Activated CD4-positive, alpha-beta T cell treated with anti-CD3 and anti-CD28 coated beads, Interleukin-2, amount 10 ng/mL, durations not matched to agents 7 days and 5 days (primary cell): ENCODE measurements at places on chromosomes 7 and 10.

DNA sequence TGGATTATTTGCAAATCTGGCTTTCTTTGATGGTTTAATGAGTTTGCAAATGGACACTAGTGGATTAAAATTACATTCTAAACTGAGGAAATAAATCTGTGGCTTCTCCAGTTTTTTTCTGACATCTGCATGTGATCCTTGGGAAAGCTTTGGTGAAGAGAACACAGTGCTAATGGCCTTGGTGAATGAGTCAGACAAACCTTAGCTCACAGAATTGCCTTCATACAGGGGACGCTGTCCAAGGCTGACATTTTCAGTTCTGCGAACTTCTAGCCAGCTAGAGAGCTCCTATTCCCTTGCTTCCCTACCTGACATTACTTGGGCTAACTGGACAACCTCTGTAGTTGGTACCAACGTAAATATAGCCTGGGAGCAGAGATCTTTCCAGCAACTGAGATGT, 21.2 kb downstream of the BMPER start:
- no peak for DNase-seq

DNA sequence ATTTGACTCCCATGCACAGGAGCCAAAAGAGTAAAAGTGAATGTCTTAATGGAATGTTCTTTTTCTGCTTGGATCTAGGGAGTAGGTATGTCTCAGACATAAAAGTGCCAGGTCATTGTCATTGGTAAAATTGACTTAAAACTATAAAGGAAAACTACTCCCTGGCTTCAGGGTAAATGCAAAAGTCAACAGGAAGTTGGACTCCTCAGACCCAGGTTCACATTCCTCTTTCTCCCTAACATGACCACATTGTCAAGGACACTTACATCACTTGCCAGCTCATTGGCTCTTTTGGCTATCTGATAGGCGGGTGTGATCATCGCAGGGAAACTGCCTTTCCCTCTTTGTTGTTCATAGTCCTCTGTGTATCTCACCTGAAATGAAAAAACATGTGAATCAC, 13.7 kb downstream of the NRAP start:
- DNase-seq, result no peak

DNA sequence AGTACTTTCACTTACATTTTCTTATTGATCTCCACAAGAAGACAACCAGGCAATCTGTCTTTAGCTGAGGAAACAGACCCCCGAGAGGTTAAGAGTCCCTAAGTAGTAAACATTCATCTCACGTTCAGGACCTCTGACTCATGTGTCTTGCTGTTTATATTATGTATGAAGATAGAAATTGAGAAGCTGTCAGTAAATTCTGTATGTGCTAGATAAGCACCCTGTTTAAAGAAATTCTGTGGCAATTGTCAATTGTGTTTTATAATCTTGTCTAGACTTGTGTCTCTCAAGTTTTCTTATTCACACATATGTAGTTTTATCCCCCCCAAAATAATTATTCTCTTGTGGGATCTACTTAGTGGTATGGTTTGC, 14.5 kb downstream of the ADK start:
- DNase-seq, result no peak

GRCh38 chr7:947391-948210, 6.9 kb downstream of the ADAP1 start:
- no peak for DNase-seq

DNA sequence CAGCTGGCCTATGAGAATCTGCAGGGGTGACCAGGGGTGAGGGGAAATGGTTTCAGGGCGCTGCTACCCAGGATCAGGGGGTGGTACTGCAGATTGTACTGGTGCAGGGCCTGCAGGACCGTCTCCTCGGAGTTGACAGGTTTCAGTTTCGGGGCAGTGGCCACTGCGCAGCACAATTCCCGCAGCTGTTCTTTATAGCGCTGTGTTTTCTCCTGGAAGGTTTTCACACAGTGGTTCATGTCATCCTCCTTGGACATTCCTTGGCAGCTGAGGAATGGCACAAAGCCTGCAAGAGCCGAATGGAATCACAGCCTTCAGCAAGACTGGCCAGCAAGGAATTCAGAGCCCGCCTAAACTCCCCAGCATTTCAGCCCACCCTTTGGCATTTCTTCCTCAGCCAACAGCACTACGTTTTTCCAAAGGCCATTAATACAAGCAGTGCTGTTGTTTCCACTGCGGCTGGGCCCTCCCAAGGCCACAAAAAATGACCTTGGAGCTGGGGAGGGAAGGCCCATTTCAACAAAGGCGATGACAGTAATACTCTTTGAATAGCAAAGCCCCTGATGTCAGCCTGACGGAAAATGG, 44.9 kb downstream of the PNLIPRP2 start:
- DNase-seq, result no peak

- DNase-seq, result no peak
Measured at GRCh38 chr10:72098301-72098835, 10.0 kb upstream of the SPOCK2 start.

DNA sequence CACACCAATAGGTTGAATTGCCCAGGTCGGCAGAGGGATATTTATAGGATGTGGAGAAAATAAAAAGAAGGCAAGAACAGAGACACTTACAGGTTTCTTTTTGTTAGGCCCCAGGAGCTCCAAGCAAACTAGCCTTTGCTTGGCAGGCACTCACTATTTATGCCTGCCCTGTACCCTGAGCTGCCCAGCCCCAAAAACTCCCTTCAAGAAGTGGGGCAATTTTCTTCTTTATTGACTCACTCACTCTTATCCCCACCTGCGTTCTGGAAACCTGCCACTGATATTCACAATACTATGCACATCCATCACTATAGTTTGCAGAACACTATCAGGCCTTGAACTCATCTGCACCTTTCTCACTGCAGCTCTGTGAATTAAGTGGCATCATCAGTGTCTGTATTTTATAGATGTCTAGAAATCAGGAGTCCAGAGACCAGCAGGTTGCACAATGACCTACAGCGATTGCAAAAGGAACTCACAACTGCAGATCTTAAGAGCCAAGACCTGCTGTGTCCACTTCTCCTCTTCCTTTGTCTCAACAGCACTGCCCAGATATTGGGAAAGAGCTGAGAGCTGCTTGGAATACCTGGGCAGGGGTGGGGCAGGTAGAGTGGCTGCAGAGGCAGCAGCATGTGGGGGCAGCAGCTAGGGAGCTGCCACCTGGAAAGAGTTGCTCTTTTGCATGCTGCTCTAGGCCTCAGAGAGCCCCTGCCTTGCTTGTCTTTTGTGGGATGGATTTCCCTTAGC, at the start of gene SFTPD:
Gene SFTPD (minus strand): TSS at position 130 of the 747 bp plus-strand sequence. CDS start 2,446 bp downstream, outside the sequence.
- DNase-seq, result no peak

GRCh38 chr7:46210467-46210866, 289.4 kb upstream of the IGFBP3 start:
- no peak for DNase-seq
